ENCODE measurements at places on chromosomes 12 and 14.
A peak's percentile ranks its signal among the peaks of the same experiment; 100 is the strongest.

DNA sequence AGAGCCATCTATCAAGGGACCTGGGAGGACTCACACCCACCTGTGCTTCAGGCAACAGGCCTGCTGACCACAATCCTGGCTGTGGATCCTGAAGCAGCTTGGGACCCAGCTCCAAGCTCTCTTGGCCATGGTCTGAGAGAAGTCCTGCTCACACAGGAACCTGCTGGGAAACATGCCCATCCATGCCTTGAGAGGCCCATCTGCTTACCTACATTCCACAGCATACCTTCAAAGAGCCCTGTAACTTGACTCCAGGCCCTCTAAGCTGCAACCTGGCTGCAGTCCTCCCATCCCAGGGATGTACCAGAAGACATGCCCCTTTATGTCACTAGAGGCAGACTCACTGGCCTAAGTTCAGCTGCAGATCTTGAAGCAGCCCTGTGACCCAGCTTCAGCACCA, 61.7 kb upstream of the AMIGO2 start:
- DNase-seq = peak; percentile 34

GRCh38 chr14:97074856-97075255, 277.7 kb downstream of the VRK1 start:
- DNase-seq = no peak

DNA sequence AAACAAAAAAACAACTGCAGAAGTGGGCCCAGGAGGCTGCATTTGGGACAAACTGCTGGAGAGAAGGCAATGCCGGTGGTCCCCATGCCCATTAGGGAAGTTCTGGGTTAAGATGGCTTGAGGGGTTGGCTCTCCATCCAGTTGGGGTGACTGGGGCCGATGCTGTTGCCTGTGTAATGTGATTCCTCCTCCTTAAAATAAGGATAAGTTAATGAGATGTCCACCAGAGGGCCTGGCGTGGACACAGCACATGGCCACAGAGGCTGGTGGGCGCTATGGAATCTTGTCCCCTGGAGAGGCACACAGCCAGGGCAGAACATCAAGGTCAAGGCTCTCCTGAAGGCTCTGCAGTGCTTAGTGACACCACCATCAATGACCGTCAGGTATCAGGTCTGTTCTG, 1.0 kb upstream of the TESC start:
- no peak for DNase-seq

GRCh38 chr12:110006115-110006514, 6.9 kb downstream of the ANKRD13A start:
- no peak for DNase-seq

- no peak for DNase-seq
Observed at GRCh38 chr12:4434706-4435425, 10.7 kb downstream of the FGF6 start.

- DNase-seq = peak; percentile 78
Observed at GRCh38 chr12:117857632-117858612, 110.9 kb downstream of the KSR2 start.

DNA sequence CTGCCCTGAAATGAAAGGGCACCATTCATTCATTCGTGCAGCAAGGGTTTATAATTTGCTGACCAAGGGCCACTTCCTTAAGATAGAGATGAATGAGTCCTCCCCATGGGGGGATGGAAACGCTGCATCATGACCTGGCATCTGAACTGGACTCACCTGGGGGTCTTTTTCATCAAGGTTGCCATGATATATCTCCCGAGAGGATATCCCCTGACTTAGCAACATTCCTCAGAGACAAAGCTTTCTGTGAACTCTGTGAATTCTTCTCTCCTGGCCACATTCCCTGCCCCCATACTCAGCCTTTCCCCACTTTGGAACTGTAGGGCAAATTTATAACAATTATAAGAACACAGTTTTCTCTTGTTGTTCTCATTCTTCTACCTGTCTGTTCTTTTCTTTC, 30.8 kb downstream of the SRRM4 start:
- DNase-seq = no peak

DNA sequence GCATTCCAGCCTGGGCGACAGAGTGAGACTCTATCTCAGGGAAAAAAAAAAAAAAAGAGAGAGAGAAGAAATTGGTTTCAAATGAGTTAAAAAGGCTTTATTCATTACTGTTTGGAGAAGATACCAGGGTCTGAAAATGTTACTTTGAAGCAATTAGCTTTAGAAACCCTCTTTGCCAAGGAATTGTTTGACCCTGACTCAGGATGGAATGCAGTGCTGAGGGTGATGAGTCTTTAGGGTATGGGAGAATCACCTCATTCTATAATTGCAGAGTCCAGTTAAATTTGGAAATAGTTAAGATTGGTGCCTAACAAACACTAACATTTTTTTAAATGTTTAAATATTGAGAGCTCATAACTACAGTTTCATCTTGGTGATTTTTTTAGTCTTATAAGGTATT, 13.3 kb downstream of the RAP1B start:
- DNase-seq = no peak

- no peak for DNase-seq
Observed at GRCh38 chr12:103833891-103834290, 7.1 kb downstream of the NT5DC3 start.

DNA sequence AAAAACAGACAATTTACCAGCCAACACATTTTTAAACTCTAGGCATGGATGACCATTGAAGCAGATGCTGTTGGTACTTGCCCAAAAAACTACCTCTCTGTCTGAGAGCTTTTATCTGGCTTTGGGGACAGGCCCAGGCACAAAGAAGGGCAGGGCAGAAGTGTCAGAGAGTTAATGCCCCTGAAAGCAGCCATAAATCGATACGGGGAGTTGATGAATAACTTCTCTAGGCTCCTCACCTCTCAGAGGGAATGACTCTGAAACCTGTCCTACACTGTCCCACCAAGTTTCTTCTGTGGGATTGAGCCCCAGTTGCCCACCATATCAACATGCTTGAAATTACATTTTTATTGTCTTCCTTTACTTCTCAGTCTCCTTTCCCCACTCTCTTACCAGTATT, 113.0 kb upstream of the DAAM1 start:
- DNase-seq = no peak

DNA sequence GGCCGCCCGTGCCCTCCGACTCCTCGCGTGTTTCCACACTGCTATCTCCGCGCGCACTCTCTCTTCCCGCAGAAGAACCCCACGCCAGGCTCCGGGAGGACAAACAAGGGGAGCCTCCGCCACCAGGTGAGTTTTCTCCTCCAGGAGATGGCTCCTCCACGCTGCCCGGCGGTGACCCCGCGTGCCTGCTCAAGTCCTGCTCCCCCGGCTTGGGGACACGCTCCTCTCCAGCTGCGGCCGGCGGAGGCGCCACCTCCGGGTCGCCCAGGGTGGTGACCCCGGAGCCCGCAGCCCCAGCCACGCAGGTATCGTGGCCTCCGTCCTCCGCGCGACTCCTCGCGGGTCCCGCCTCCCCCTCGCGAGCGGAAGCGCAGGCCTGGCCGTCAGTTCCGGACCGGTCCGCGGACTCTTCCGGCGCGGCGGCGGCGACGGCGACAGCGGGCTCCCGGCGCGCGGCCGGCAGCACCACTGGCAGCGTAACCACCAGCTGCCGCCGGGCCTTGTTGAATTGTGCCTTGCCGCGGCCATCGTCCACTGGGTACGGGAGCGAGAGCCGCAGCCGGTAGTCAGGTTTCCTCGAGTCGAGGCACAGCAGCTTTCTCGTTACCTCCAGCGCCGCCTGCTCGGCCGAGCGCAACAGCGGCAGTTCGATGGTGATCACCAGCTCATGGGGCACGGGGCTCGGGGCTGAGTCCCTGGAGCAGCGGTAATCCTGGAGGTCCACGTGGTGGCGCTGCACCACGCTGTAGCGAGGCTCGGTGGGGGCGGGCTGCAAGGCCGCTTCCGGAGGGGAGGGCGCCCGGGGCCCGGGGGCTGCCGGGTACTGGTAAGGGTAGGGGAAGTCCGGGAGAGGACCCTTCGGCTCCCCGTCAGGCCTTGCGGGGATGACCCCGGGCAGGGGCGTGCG, 1.2 kb downstream of the DNAAF2 start:
- peak; percentile 94 for DNase-seq

DNA sequence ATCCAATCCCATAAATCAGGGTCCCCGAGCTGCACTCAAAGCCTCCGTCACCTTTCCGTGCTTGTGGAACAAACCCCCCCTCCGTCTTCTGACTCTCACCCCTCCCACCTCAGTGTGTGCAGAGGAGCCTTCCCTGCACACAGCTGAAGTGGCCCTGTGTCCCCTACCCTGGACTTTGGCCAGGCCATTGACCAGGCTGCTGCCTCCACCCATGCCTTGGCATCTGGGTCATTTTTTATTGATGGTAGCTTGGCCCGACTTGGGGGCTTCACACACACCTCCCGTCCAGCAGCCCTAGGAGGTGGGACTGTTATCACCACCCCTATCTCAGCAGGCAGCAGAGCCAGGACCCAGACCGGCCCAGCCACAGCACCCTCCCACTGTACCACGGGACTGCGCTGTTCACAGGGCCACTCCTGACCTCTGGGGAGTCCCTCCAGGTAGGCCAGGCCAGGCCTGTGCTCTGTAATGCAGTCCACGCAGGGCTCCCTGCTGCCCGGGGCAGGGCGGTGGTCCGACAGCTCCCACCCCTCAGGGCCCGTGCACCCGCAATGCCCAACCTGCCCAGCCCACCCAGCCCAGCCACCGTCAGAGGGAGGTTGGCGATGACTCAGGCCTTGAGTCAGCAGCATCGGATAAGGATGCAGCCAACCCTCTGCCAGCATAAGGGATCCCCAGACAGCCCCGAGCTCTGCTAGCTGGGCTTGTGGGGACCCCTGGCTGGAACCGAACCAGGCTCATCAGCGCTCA, 9.2 kb upstream of the INF2 start:
- peak; percentile 76 for DNase-seq

GRCh38 chr12:12194206-12194605, 72.6 kb downstream of the LRP6 start:
- no peak for DNase-seq

GRCh38 chr12:24027352-24027751, 77.9 kb upstream of the SOX5 start:
- no peak for DNase-seq

GRCh38 chr12:58489394-58489793, 430.9 kb downstream of the LRIG3 start:
- no peak for DNase-seq

- no peak for DNase-seq
Observed at GRCh38 chr12:102051431-102051965, 10.3 kb downstream of the WASHC3 start.

DNA sequence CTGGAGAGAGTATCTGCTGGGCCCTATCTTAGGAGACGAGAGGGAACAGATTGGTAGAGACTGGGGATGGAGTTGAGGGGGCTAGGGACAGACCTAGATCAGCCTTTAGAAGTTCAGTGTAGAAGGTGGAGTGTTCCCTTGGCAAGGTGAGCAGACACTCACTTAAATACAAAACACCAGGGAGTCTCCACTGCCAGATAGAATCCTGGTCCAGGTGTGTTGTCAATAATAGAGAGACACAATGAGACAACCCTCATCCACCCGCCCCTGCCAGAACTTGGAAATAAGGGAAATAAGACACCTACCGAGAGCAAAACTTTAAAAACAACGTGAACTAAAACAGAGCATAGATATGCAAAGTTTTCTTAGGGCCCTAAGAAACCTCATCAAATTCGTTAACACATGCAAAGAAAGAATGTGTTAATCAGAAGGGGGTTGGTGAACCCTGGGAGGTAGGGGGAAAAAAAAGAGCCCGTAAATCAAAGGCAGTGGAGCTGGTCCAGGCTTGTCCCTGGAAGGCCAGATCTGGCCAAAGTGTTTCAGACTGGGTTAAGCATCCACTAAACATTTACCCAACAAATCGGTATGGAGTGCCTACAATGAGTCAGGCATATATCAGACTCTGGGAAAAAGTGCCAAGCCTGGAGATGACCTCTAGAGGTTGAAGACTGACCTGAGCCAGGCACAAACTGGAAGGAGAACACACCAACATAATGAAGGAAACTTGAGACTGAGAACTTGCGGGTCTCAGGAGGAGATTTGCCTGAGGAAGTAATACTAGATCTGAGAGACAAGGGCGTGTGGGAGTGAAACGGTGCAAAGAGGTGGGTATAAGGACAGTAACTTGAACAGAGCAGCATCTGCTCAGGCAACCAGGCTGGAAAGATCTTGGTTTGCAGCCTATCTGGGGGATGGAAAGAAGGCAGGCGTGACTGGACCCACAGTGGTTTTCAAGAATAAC, 37.0 kb upstream of the OTX2 start:
- DNase-seq = peak; percentile 84

GRCh38 chr14:78758333-78758732, 588.2 kb downstream of the NRXN3 start:
- peak; percentile 43 for DNase-seq

DNA sequence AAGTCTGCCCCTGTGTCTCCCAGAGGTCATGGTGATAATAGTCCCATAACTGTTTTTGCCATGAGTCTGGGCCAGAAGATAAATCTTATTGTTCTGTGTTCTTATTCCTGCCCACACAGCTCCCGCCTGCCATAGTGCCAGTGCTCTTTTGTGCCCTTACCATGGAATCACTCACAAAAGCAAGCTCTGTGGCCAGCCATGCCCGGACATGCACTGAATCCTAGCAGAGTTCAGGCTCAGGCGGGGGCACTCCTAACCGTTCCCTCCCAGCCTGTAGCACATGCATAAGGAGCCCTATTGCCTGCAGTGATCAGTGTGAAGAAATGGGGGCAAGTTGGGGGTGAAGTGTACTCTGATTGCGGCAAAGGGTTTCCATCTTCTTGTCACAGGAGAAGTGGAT, 33.3 kb downstream of the DHRS2 start:
- no peak for DNase-seq

- no peak for DNase-seq
Observed at GRCh38 chr12:53208877-53209463, 1.9 kb upstream of the ITGB7 start.

GRCh38 chr12:89597770-89598169, 71.9 kb upstream of the POC1B start:
- DNase-seq = no peak

- DNase-seq = peak; percentile 62
Observed at GRCh38 chr14:31025367-31026076, at the start of gene AP4S1. Gene AP4S1, plus strand, starts transcription at chr14:31025649. Its CDS starts 40,548 bp downstream, at chr14:31066197.

GRCh38 chr12:39993268-39993667, 112.6 kb downstream of the SLC2A13 start:
- no peak for DNase-seq

GRCh38 chr12:38120438-38120837, 196.1 kb upstream of the ALG10B start:
- DNase-seq = no peak

DNA sequence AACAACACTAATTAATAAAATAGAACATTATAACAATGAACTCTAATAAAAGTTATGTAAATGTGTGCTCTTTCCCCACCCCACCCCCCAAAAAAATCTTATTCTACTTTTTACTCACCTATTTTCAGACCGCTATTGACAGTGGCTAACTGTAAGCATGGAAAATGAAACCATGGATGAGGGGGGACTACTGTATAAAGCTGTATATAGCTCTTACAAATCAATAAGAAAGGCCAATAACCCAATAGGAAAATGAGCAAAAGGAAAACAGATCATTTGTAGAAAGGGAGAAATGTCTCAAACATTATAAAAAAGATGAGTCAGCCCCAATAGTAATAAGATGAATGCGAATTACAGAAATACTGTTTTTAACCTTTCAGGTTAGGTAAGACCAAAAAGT, 27.4 kb downstream of the YEATS4 start:
- DNase-seq = no peak

GRCh38 chr12:115455268-115455681, 771.3 kb upstream of the TBX3 start:
- DNase-seq = peak; percentile 87
